ENCODE measurements at places on chromosomes 12 and 14. TPM values are rescaled to one million over a fixed set of nuclear protein-coding genes. Genes with fewer than 3 reads are reported as not detected.

- no peak for DNase-seq
Observed at GRCh38 chr12:110284597-110284996, 3.5 kb downstream of the ATP2A2 start.

DNA sequence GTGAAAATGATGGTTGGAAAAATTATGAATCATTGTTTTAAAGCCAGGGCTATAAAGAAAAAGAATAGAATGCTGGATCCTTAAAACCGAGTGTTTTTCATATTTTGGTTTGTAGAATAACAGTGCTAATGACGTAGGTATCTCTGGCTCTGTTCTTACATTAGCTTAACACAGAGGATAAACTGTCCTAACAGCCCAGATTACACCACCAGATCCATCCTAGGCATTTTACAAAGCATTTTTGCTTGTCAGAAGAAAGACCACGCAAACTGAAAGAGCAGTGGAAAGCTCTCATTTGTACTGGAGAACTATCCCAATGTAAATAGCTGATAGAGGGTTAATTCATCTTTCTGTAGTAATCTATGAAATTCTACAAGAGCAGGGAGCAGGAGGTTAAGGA is 13.6 kb downstream of the IFT81 start:
- DNase-seq, result no peak

GRCh38 chr14:67738740-67739504 is 37.2 kb downstream of the RDH12 start:
- DNase-seq, result no peak

Gene GYS2
- 0.48 TPM for total RNA-seq

Gene MYO1A
- 5.8 TPM for total RNA-seq

DNA sequence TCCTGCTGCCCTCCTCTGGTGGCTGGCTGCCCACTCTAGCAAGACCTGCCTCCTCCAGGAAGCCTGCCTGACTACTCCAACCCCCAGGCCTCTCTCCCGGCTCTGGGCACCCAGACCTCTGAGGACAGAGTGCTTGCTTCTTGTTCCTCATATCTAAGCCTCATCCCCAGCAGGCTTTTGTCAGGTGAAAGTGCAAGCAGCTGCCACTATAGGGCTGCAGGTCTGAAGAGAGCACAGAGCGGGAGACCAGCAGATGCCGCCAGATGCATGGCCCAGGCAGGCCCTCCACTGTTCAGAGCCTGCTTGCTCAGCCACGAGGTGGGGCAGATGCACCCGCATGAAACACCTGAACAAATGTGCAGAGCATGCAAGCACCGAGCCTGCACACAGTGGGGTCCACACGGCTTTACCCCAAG is 73.0 kb downstream of the SERPINA3 start:
- DNase-seq, result no peak

Gene TRIM9
- 30.8 TPM for total RNA-seq

DNA sequence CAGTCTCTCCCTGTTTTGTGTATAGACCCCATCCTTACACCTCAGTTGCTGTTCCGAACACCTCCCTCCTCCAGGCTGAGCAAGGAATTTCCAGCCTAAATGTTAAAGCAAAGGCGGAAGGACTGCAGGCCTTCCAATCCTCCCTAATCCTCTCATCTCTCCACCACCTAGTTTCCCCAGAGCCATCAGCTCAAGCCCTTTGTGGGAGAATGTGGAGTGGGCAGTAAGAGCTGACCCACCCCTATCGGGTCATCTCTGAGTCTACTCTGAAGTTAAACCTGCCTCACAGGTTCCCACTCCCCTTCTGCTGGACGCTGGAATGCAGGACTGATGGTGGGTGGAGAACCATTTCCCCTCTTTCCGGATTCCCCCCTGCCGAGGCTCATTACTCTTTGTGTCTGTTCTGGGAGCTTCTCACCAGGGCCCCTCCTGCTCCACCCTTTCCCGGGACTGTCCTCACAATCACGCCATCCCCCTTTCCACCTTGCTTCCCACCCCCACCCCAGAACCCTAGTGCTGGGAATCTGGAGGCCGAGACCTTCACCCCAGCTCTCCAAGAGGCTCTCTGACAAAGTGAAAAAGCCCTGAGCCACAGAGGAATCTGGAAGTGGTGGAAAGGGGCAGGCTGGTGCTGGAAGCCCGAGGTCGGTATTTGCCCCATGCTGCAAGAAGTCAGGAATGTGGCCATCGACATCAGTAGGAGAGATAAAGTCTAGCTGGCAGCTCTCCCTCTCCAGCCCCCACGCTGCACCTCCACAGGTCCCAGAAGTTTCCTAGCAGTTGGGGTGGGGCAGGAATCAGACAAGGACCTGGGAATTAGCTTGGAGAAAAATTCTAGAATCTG is 3.3 kb upstream of the KRT18 start:
- DNase-seq, result peak; percentile 67

- DNase-seq, result no peak
Observed at GRCh38 chr12:122081083-122081696, 2.6 kb downstream of the MLXIP start.

- no peak for DNase-seq
Observed at GRCh38 chr12:51062631-51063397, 14.7 kb downstream of the LETMD1 start.

DNA sequence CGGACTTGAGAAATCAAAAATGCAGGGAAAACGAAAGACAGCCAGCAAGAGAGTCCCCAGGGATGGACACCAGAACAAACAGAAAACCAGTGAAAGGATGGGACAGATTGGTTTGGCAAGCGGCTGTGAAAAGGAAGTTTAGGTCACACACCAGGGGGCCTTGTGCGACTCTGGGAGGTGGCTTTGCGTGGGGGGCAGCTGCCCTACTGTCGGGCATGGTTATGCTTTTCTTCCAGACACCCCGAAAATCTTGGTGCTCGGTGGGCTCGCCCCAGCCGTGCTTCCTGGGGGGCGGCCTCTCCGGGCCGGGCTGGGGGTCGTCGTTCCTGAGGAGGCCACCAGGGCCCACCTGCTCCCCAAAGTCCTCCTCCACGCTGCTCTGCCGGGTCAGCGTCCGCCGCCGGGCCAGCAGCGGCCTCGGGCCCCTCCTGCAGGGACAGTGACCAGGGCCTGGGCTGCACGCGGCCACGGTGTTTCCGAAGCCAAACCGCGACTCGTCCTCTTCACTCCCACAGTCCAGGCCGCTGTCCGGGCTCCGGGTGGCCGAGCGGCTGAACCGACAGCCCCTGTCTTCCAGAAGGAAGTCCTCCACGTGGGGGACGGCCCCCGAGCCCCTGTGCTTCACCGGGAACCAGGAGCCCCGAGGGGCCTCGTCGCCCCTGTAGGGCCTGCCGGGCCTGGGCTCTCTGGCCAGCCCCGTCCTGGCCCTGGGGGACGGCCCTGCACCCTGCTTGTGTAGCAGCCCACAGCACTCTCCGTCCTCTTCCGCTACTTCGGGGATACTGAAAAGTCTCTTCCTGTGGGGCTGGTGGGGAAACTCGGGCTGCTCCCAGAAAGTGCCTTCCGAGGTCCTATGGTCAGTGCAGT is 86.5 kb downstream of the PIWIL1 start:
- no peak for DNase-seq

Gene KRT79
- total RNA-seq, result not detected

DNA sequence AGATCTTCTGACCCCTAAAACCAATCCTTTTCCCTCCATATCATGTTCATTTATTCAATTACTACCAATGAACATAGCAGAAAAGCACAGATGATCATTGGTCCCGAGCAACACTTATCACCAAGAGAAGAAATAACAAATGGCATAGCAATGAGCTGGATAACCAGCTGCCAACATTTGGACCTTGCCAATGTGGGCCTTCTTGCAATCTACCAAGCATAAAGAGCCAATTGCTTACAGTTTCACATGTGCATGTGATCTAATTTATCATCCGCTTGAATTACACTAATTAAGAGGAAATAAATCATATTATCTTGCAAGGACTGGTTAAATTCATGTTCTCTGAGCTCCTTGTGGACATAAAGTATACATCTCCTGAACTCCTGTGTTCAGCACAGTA is 134.8 kb upstream of the HMGA2 start:
- DNase-seq, result no peak

DNA sequence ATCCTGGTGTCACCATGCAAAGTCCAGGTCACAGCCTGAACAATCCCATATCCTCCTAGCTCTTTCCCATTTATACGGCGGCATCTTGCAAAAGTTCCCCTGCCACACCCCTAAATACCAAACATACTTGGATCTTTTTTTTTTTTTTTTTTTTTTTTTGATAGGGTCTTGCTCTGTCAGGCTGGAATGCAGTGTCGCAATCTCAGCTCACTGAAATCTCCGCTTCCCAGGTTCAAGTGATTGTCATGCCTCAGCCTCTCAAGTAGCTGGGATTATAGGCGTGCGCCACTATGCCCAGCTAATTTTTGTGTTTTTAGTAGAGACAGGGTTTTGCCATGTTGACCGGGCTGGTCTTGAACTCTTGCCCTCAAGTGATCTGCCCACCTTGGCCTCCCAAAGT is 451.3 kb downstream of the GLT1D1 start:
- no peak for DNase-seq

GRCh38 chr14:24430682-24431568 is 1.2 kb downstream of the KHNYN start:
- DNase-seq, result peak; percentile 87

GRCh38 chr14:68486809-68487208 is 306.1 kb downstream of the ZFP36L1 start:
- DNase-seq, result no peak

Gene CREBL2
- 19.3 TPM for total RNA-seq

Gene PZP
- 2.6 TPM for total RNA-seq

- no peak for DNase-seq
Observed at GRCh38 chr12:42484996-42485395, 104.5 kb downstream of the PRICKLE1 start.

DNA sequence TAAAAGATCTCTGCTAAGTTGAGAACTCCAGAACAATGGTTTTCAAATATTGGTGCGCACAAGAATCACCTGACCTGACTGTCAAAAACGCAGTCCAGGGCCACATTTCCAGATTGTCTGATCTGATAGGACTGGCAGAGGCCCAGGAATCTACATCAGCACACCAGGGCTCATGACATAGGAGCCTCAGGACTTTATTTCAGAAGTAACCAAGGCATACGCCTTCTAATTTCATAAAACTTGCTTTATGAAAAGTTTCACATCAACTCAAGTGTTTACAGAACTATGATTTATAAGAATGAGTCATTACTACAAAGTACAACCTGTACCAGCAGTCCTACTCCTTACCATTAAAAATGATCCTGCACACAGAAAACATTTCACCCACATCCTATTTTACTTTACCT is 47.7 kb upstream of the PTPRO start:
- DNase-seq, result peak; percentile 58

- DNase-seq, result no peak
Observed at GRCh38 chr14:77985211-77985615, 185.0 kb upstream of the NRXN3 start.

Gene KRT82
- 1.7 TPM for total RNA-seq

- DNase-seq, result no peak
Observed at GRCh38 chr12:131221957-131222328, 268.2 kb downstream of the ADGRD1 start.

DNA sequence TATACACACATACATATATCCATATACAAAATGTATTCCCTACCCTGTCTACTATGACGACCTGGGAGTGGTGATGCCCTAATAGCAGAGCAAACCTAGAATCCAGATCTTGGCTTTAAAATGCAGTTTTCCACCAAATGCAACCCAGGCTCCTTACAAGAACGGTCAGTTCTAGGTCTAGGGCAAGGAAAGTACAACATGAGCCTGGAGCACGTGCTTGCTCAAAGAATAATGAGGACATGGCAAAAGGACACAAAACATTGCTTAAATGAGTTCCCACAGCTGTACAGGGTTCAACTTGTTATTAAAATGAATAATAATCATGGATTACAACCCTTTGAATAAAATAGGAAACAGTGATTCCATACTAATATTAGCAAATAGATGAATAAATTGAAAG is 94.7 kb downstream of the TMCC3 start:
- no peak for DNase-seq

DNA sequence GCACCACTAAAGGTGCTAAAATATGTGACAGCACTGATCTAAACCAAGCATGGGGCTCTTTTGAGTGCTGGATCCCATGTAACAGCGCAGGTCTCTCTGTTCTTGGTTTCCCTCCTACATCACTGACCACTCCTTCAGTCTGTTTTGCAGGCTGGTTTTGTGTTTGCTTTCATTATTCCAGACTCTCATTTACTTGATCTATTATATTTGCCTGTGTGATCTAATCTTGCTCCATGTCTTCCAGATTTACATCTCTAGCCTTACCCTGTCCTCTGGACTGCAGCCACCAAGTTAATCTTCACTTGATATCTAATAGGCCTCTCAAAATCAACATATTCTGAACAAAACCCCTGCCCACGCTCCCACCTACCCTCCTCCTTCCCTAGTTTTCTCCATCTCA is 8.6 kb downstream of the GLIPR1 start:
- DNase-seq, result no peak

DNA sequence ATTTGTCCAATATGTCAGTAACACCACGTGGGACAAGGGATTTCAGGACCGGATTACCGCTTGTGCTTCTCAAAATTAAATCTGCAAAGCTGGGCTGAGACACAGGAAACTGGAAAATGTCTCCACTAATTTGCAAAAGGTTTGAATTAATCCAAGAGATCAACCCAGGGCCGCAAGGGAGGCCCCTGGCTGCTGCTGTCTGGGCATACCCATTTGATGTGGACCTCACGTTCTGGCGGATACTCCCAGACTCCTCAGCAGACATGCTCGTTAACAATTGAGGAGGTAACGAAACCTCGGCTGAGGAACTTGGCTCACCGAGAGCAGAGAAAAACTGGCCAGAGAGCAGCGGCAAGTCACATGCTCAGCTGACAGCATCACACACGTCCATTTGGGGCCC is 180.6 kb downstream of the SLC15A4 start:
- peak; percentile 69 for DNase-seq

DNA sequence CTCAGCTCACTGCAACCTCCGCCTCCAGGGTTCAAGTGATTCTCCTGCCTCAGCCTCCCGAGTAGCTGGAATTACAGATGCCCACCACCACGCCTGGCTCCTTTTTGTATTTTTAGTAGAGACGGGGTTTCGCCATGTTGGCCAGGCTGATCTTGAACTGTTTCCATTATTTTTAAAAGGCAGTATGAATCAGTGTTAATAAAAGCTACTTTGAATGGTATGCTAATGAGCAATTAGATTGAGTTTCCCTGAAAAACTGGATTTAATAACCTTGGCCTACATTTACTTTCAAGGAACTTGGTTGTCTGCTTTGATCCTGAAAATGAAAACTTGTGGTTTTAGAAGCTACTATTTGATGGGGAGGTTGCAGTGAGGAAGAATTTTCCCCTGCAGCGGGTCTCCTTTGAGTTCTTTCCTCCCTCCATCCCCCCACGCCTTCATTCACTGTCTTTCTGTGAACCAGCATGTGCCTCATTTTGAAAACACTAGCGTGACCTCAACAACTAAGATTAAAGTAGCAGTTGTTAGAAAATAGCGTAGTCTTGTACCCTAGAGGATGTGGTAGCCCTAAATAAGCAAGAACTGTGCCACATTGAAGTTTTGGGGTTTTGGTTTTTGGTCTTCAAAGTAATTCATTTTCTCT is 17.8 kb upstream of the RPS6KA5 start:
- DNase-seq, result no peak

GRCh38 chr14:34365309-34365915 is 96.6 kb downstream of the SPTSSA start:
- no peak for DNase-seq

- no peak for DNase-seq
Observed at GRCh38 chr12:59603754-59604153, 7.9 kb downstream of the SLC16A7 start.

Gene CLEC4A
- 4.3 TPM for total RNA-seq

All from umbilical cord (tissue), 2 donors.